CD4-positive, alpha-beta T cell treated with Interleukin-17A for 1 hour (primary cell): ENCODE measurements at places on chromosomes 12 and 14.

DNA sequence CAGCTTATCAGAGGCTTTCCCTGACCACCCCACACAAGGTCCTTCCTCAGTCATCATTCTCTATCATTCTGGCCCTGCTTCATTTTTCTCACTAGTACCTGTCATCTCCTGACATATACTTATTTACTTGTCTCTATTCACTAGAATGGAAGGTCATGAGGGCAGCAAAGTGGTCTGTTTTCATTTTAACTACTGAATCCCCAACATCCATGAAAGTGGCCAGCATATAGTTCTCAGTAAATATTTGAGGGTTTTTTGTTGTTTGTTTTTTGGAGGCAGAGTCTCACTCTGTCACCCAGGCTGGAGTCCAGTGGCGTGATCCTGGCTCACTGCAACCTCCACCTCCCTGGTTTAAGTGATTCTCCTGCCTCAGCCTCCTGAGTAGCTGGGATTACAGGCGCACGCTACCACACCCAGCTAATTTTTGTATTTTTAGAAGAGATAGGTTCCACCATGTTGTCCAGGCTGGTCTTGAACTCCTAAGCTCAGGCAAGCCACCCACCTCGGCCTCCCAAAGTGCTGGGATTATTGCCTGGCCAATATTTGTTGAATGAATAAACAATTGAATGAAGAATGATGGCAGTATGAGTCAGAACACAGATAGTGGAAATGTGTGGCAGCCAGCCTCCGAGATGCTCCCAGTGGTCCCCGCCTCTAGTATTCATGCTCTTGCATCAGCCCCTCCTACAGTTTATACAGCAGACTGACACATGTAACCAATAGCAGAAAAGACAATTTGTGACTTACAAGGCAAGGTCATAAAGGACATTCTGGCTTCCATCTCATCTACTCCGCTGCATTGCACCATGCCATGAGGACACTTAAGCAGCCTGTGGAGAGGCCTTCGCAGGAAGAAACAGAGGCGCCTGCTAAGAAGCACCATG, 7.0 kb upstream of the ANO6 start:
- DNase-seq = no peak

GRCh38 chr12:55742719-55743405, at the start of gene GDF11:
Gene GDF11 (plus strand): TSS chr12:55743122. CDS start chr12:55743317, 195 bp downstream.
- DNase-seq = peak; percentile 83

DNA sequence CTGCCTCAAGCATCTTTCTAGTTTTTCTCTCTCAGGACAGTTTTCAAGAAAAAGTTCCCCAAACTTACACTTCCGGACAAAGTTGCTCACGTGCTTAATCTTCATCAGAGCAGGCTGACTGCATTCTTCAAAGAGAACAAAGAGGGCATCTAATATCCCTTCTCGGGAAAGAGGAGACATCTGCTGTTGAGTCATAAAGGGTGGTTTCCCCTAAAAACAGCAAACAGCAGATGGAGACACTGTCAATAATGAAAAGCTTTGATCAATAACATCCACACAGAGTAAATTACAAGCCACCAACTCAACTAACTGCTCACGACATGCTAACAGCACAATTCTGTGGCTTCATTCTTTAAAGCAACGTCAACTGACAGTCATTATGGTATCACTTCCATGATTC, 8.1 kb downstream of the CIT start:
- DNase-seq = no peak

- DNase-seq = no peak
Observed at GRCh38 chr14:102213984-102214658, 74.4 kb downstream of the WDR20 start.

GRCh38 chr12:104276273-104277131, 27.0 kb upstream of the EID3 start:
- DNase-seq = no peak

- DNase-seq = no peak
Observed at GRCh38 chr12:49619286-49619685, 4.1 kb upstream of the PRPF40B start.
